NCI-H2107 (cell line): ENCODE measurements at places on chromosomes 5 and 9.

GRCh38 chr5:115484368-115484767, 60.2 kb downstream of the FEM1C start:
- no peak for DNase-seq

DNA sequence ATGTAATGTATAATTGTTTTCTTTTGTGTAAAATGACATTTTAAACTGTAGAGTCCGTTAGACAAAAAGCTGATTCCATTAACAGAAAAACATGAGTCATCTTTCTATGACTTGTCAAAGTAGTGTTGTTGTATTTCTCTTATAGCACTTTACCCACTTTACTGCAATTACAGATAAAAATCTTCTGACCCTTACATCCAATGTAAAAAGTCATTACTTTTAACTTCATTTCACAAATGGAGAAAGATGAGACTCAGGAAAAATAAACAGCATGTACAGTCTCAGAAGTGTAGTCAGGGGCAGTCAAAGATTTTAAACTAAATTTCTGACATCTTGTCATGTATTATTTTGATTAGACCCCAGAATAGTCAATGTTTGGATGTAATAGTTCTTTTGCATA, 146.6 kb downstream of the CTNND2 start:
- DNase-seq = no peak

DNA sequence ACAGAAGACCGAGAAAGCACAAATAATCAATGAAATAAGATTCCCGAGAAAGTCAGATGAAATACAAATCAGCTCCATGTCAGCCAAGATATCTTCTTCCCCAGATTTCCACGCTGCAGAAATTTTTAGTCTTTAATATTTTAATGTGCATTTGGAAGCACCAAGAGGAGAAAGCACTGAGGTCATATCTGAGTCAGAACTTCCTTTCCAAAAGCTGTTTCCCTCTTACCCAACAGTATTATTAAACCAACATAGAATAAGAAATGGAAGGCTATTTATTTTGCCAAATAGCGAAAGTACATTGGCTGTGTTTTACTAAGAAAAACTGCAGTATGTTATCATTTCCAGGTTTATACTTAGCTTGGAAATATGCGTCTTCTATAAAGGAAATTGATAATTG, 772.1 kb upstream of the CDH9 start:
- DNase-seq = no peak

GRCh38 chr5:94469894-94470329, 148.5 kb downstream of the KIAA0825 start:
- peak; percentile 2 for DNase-seq

GRCh38 chr5:31095796-31096195, 97.7 kb upstream of the CDH6 start:
- no peak for DNase-seq
